ENCODE measurements at places on chromosomes 6 and 20.

DNA sequence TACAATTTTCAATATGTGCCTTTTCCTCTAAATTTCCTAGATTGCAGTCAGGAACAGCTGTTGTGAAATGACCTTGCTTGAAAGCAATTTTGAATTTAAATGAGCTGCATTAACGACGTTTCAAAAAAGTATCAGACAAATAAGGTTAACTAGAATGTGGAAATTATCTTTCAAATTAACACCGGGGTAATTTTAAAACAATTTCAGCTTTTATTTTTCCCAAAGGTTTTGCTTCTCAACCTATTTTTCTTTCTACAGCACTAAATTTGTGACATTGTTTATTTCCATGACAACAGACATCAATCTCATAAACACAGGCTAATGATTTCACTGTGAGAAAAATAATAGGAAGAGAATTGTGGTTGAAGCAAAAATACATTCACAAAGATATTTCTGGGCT lies 38.5 kb downstream of the COL12A1 start:
- DNase-seq, result no peak

DNA sequence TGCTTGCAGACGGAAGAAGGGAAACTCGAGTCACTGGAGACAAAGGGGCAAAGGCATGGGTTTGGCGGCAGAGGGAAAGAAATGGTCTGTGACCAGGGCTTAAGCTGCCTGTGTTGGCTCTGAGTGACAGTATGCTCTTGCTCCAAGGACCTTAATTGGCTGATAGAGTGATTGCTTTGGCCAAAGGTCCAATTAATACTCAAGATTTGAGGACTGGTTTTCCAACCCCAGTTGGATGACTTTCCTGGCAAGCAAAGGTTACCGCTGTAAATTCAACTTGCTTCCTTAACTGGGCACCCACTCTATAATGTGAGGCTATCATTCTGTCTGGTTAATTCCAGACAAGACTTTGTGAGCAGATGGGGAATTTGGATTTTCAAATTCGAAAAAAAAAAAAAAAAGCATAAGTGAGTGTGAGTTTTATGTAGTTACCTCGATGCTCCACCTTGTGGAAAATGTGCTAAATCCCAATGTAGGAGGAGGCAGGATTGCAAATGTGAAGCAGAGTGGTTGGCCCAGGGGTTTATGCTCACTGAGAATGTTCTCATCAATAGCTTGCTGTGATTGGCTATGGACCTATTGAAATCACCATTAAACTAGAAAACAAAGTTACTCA lies 150.7 kb upstream of the GMDS start:
- DNase-seq, result no peak

DNA sequence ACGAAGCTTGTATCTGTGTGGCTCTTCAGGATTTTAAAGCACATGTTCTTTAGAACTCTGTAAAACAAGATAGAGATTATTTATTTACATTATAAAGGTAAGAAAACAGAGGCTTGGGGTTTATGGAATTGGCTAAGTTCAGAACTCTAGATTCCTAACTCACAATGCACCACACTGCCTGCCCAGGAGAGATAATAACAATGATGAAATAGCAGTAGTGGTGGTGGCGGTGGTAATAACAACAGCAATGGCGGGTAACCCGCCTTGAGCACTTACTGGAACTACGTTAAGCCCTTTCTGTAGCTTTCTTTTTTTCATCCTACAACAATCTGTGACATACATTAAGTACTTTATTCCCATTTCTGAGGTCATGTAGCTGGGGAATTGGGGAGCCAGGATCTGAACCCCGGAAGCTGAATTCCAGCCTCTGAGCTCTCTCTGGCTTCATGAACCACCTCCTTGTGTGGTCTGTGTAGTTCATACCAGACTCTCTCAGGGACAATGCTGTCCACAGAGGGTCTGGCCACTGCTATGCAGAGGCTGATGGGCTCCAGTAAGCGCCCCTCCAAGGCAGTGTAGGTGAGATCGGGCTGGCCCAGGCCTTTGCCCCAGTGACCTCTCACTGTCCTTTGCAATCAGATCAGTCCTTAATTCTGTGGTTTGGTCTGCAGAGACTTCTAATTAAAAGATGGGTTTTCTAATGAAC lies 260.9 kb downstream of the SLC24A3 start:
- DNase-seq, result no peak

DNA sequence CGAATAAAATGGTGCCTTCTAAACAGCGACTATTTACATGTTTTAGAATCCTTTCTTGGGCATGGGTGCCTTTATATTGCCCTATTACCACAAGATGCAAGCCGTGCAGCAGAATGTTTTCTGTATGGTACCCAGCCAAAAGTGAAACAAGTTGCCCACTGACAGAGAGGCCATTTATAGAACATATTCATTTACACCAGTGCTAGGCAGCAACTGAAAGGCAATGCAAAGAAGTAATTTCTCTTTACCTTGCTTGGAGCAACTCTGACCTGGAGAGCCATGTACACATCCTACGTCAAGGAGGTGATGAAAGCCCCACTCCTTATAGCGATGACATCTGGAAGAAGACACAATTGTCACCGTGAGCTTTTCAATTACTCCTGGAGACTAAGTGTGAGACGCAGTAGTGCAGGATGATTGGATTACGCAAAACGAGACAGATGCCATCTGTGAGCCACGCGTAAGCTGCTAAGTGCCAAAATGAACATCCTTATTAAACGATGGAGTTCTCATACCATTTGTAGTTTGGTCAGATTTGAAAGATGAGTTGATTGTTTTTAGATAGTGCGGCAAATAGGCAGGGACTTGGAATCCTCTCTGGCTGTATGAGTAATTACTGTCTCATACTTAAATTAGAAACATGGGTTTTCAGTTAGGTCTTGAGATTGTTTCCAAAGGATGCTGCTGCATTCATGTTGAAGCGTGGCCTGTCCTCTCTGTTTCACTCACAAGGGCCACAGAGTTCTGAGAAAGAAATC lies at the start of gene TMEM244:
TMEM244 (minus strand) TSS at position 408 of the 758 bp plus-strand sequence; CDS start at position 281, 127 bp downstream.
- no peak for DNase-seq

- DNase-seq, result no peak
These were observed 50.6 kb downstream of the SLC22A3 start for GRCh38 chr6:160398674-160399271.

DNA sequence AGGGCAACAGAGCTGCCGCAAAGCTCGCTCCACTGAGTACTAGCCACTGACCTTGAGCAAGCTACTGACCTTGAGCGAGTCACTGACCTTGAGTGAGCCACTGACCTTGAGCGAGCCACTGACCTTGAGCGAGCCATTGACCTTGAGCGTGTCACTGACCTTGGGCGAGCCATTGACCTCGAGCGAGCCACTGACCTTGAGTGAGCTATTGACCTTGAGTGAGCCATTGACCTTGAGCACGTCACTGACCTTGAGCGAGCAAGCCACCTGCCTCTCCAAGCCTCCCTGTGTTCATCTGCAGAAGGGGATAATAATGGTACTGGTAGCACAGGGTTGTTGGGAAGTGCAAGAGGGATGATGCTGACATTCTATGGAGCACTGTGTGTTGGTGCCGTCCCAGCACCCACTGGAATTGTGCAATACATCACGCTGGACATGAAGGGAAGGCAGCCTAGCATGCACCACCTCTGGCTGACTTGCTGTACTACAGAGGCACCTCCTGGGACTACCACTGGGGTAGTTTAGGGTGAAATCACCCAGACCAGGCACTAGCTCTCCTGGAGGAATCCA lies 60.2 kb downstream of the CTCFL start:
- DNase-seq, result no peak

GRCh38 chr6:5099537-5099936 lies 14.4 kb downstream of the PPP1R3G start:
- DNase-seq, result no peak

GRCh38 chr6:132298344-132298949 lies 102.8 kb downstream of the MOXD1 start:
- DNase-seq, result no peak

GRCh38 chr6:34919651-34920050 lies 30.6 kb downstream of the ANKS1A start:
- DNase-seq, result no peak

DNA sequence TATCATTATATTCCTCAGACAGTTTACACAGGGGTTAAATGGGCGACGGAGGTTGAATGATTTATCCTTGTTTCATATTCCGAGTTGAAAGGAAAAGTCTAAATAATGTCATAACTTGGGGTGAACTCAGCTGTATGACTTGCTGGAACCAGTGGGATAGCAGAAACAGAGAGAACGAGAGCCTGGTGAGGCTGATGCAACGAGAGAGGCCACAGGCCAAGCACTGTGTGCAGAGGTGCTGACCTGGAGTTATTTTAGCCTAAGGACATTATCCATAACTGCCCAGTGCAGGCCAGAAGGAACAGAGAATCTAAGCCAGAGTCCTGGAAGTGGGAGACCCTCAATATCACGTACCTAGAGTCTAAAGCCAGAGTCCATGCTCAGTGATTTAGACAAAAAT lies 394.9 kb downstream of the MAFB start:
- no peak for DNase-seq

- peak; percentile 68 for DNase-seq
These were observed 2.6 kb upstream of the GPSM3 start for GRCh38 chr6:32194825-32195651.

- DNase-seq, result no peak
These were observed 164.0 kb downstream of the PDE7B start for GRCh38 chr6:136015531-136015930.

- peak; percentile 7 for DNase-seq
These were observed 14.0 kb downstream of the DEFB110 start for GRCh38 chr6:50007819-50008218.

DNA sequence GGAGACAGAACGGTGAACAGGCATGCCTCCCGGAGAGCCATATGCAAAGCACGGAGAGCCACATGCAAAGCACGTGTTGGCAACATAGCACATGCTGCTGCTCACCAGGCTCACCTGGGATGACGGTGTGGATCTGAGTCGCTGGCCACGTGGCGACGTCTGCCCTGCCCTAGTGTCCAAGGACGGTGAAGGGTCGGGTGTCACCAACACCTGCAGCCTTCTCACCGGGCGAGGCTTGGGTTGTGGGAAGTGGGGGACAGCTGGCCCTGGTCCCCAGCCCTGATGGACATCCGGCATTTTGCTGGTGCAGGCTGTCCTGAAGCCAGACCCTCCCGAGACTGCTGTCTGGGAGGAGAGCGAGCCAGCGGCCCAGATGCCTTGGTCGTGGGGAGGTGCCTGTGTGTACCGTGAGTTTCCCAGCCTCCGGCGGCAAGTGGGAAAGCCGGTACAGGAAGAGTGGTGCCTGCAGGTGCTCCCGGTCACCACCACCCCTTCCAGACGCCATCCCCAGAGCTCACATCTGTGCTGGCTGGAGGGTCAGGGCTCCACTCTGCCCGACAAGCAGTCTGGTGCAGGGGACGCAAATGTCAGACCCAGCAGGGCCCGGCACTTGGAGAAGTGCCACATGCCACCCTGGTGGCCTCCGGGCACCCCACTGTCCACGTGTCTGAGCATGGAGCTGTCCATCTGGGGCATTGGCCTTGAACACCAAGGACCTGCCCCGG lies 5.9 kb upstream of the ADRM1 start:
- DNase-seq, result no peak

Data from nucleus accumbens (tissue), 56 donors.